ENCODE measurements at places on chromosomes 3 and 15. TPM values are rescaled to one million over a fixed set of nuclear protein-coding genes. Genes with fewer than 3 reads are reported as not detected.

- DNase-seq: no peak
Observed at GRCh38 chr3:108406063-108406660, 104.2 kb downstream of the MYH15 start.

- peak; percentile 68 for DNase-seq
Observed at GRCh38 chr3:160413613-160414248, 14.3 kb downstream of the SMC4 start.

The CFAP100 gene
- polyA plus RNA-seq: 0.60 TPM

GRCh38 chr15:71114887-71115566 lies at the start of gene THSD4:
Gene THSD4 (plus strand): TSS chr15:71115471.
- DNase-seq: peak; percentile 83

- no peak for DNase-seq
Observed at GRCh38 chr3:60095516-60095915, 1045.7 kb upstream of the CFAP20DC start.

All from kidney (tissue), 22 donors.